ENCODE measurements at places on chromosomes 5 and 9. TPM values are rescaled to one million over a fixed set of nuclear protein-coding genes. Genes with fewer than 3 reads are reported as not detected.
A peak's percentile ranks its signal among the peaks of the same experiment; 100 is the strongest.

GRCh38 chr9:127974769-127975261, 6.0 kb downstream of the EEIG1 start:
- no peak for DNase-seq

The FGF10 gene
- total RNA-seq, result 3.7 TPM

The HSPB3 gene
- 19.1 TPM for total RNA-seq

The CKMT2 gene
- total RNA-seq, result 8.6 TPM

GRCh38 chr5:78300464-78301045, 6.1 kb upstream of the AP3B1 start:
- no peak for DNase-seq

DNA sequence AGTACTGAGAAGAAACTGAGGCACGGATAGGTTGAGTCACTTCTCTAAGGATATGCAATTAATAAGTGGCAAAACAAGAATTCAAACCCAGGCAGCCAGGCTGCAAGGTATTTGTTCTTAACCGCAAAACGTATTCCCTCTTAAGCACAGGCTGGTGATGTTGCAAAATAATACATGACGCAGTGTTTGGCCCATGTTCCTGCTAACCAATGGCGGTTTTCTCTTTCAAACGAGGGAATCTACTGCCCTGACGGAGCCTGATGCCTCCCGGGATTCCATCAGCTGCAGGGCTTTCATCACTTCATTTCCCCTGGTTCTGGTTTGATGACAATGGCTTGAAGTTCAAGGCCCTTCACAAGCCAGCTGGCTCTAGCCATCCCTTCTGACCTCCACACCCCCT, 154.8 kb downstream of the SLIT3 start:
- no peak for DNase-seq

DNA sequence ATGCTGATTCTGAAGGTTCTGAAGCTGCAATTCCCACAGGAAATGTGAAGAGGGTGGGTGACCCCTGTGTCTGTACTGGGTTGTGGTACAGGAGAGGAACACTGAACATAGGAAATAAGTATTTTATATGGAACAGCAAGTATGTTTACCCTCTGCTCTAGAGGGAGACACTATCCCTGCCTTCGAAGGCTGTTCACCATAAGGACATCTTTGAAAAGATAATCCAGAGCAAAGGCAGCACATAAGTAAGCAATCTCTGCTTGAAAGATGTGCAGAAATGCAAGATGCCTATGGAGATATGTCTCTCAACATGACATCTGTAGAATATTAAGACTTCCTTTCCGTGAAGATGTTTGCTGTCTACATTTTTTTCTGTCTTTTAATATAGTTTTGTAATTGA, 184.4 kb upstream of the EFNA5 start:
- no peak for DNase-seq

DNA sequence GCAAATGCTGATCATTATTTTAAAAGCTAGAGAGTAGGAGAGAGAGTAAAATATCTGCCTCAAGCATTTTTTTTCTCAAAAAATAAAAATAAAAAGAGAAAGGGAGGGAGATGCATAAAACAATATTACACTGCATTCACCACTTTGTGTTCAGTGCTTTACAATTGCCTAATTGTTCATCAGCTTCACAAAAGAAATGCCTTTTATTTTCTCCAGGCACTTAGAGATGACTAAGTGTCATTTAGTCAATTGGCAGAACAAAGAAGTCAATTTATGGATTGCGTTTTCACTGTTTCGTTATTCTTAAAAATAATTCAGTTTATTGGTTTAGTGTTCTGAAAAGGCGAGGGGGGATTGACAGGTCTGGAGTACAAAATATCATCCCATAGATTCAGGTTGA, 232.5 kb upstream of the CCNH start:
- DNase-seq, result no peak

The NSMF gene
- 61.6 TPM for total RNA-seq

The DDX4 gene
- not detected for total RNA-seq

The CXCL14 gene
- 2.1 TPM for total RNA-seq

The DOCK8 gene
- total RNA-seq, result 45.1 TPM

DNA sequence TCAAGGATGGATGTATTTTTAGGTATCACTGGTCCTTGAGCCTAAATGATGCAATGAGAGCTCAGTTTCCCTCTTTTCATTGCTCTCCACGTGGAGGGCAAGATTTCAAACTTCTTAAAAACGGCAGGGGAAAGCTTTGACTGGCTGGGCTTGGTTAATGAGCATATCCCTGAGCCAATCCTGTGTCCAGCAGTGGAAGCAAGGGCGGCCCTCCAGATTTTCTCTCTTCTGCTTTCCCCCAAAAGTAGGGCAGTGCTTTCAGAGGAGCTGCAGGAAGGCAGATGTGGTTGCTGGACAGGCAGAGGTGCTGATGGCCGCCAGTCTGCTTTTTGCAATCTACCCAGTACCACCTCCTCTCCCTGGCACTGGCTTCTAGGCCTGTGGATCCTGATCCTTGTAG, 30.0 kb upstream of the TBC1D2 start:
- no peak for DNase-seq

- DNase-seq, result no peak
These were observed 14.9 kb downstream of the COL5A1 start for GRCh38 chr9:134656334-134657006.

The EQTN gene
- 0.32 TPM for total RNA-seq

DNA sequence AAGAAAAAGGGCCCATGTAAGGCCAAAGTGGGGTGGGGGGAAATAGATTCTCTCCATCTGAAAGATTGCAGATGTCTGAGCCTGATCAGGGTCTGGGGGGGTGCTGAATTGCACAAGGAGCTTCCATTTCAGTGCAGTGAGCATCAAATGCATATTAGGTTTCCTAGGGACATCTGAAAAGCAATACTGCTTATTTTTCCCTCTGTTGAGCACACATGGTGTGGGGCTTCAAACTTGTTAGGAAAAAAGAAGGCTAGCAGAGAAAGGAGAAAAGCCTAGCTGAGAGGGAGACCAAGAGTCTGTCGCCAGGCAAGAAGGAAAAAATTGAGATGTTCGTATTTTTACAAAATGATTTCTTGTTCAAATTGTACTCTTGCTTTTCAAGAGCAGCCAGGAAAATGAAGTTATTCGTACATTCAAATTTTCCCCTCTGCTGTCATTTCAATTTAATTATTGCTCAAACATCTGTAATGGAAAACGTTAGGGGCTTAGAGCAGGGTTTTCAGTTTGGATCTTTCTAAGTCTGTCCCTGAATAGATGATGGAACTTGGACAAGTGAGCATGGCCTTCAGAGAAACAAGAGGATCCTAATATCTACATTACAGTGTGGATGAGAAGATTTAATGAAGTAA, 191.9 kb upstream of the GAS1 start:
- DNase-seq, result peak; percentile 39

The ALG2 gene
- 33.4 TPM for total RNA-seq

The TMEM232 gene
- 2.3 TPM for total RNA-seq

GRCh38 chr9:88177371-88177770, 39.1 kb upstream of the SPATA31C2 start:
- DNase-seq, result no peak

The MZB1 gene
- not detected for total RNA-seq

- DNase-seq, result no peak
These were observed 727 bp downstream of the RHOBTB3 start for GRCh38 chr5:95731571-95732554.

The CCDC180 gene
- total RNA-seq, result 1.9 TPM

- DNase-seq, result no peak
These were observed 69.1 kb downstream of the GPR21 start for GRCh38 chr9:123102375-123103113.

DNA sequence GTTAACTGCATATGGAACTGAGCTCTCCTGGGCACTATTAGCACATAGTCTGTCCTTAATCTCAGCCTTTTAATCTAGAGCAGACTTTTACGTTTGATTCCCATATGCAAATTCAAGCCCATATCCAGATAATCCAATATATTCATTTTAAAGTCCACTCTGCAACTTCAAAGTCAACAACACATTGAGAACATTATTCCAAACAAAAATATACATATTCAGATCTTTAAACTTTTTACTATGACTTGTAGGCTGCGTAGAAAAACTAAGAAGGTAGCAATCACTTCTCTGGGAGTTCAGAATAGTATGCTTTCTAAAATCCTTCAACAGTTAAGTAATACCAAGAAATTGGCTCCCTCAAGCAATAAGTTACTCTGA, 499.4 kb downstream of the SPATA31D1 start:
- no peak for DNase-seq

GRCh38 chr9:136944212-136944518, 373 bp downstream of the FBXW5 start:
- no peak for DNase-seq

- no peak for DNase-seq
These were observed 140.6 kb upstream of the ZNF366 start for GRCh38 chr5:72647806-72648205.

DNA sequence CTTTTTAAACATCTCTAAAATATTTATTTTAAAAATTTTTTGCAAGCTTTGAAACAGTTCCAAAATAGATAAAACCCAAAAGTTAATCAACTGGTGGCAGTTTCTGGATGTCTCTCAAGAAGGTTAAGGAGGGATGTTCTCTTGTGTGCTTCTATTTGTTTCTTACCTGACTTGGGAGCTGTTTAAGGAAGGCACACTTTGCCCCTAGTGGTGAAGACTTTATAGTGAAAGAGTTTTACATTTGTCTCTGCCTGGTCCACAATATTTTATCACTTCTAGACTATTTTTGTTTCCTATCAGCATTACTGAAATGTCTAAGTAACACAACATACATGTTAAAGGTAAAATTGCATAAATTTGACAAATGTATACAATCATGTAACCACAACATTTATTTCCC, 552.8 kb downstream of the SEMA5A start:
- DNase-seq, result no peak

GRCh38 chr9:135240871-135241311, 153.4 kb downstream of the OLFM1 start:
- no peak for DNase-seq

- DNase-seq, result no peak
These were observed 125.2 kb upstream of the CDH6 start for GRCh38 chr5:31068287-31068686.

The VCAN gene
- 117 TPM for total RNA-seq

GRCh38 chr5:79436821-79437220, 77.1 kb downstream of the HOMER1 start:
- DNase-seq, result no peak
